ENCODE measurements at places on chromosomes 2 and 18. TPM values are rescaled to one million over a fixed set of nuclear protein-coding genes. Genes with fewer than 3 reads are reported as not detected.

The POTEC gene
- total RNA-seq, result not detected

The PRKCE gene
- 1.5 TPM for total RNA-seq

The SCTR gene
- 0.49 TPM for total RNA-seq

The KIF3C gene
- total RNA-seq, result 42.9 TPM

The NT5DC4 gene
- not detected for total RNA-seq

GRCh38 chr2:30500699-30501098 lies 53.7 kb downstream of the LCLAT1 start:
- peak overlapping the region; percentile 22 for H3K4me3 ChIP-seq
- no peak overlapping the region for H3K27ac ChIP-seq
- H3K27me3 ChIP-seq, result peaks cover 11% of the 10 kb centered on the region
- peaks cover 16% of the 10 kb centered on the region for H3K36me3 ChIP-seq
- peaks cover 6% of the 10 kb centered on the region for H3K4me1 ChIP-seq

DNA sequence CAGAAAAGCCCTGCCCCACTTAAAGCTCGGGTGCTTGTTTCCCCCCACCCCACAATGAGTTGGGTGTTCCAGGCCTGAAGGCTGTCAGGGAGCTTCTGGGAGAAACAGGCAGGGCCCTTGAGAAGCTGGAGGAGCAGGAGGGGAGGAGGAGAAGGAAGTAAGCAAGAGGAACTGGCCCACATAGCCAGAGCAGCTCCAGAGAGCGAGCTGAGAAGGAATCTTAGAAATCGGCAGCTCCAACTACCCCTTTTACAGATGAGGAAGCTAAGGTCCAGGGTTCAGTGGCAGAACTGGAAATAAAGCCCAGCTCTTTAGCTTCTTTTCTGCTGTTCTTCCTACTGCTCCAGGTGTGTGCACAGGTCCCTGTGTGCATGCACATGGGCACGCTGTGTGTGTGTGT lies 12.7 kb upstream of the KCNK3 start:
- peaks cover 22% of the 10 kb centered on the region for H3K27me3 ChIP-seq
- H3K4me1 ChIP-seq, result no peaks in the 10 kb centered on the region
- H3K4me3 ChIP-seq, result no peak overlapping the region
- no peaks in the 10 kb centered on the region for H3K36me3 ChIP-seq

- DNase-seq, result no peak
- no peak overlapping the region for H3K4me3 ChIP-seq
- no peaks in the 10 kb centered on the region for H3K36me3 ChIP-seq
- no peaks in the 10 kb centered on the region for H3K27me3 ChIP-seq
- peaks cover 2% of the 10 kb centered on the region for H3K4me1 ChIP-seq
Observed at GRCh38 chr18:10315522-10315921, 138.9 kb upstream of the APCDD1 start.

GRCh38 chr2:40654346-40654745 lies 202.5 kb upstream of the SLC8A1 start:
- no peak for DNase-seq
- H3K4me3 ChIP-seq, result no peak overlapping the region
- no peaks in the 10 kb centered on the region for H3K36me3 ChIP-seq
- peaks cover 50% of the 10 kb centered on the region for H3K27me3 ChIP-seq

GRCh38 chr2:101106453-101107181 lies 44.6 kb downstream of the TBC1D8 start:
- no peaks in the 10 kb centered on the region for H3K36me3 ChIP-seq
- no peak for DNase-seq
- H3K27me3 ChIP-seq, result no peaks in the 10 kb centered on the region
- H3K4me1 ChIP-seq, result no peaks in the 10 kb centered on the region

DNA sequence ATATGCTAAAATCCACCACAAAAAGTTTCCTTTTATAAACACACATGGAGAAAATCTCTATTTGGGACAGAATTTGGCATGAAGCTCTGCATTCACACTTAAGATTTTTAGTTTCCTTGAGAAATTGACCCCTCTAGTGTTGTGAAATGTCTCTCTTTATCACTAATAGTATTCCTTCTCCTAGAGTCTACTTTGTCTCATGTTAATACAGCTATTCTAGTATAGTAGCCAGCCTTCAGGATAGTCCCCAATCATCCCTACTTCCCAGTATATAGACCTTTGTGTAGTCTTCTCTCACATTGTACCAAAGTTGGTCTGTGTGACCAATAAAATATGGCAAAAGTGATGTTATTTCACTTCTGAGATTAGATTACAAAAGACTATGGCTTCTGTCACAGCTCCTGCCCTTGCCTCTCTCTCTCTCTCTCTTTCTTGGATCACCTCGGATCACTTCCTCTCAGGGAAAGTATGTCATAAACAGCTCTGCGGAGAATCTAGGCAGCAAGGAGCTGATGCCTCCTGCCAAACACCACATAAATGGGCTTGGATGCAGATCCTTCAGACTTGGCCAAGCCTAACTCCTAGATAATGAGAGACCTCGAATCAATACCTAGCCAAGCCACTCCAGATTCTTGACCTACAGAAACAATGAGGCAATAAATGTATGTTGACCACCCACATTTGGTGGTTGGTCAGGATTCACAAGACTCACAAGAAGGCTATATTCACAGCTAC lies 59.7 kb upstream of the NABP1 start:
- DNase-seq, result no peak
- H3K4me1 ChIP-seq, result peaks cover 4% of the 10 kb centered on the region
- H3K4me3 ChIP-seq, result no peak overlapping the region
- H3K27me3 ChIP-seq, result no peaks in the 10 kb centered on the region

DNA sequence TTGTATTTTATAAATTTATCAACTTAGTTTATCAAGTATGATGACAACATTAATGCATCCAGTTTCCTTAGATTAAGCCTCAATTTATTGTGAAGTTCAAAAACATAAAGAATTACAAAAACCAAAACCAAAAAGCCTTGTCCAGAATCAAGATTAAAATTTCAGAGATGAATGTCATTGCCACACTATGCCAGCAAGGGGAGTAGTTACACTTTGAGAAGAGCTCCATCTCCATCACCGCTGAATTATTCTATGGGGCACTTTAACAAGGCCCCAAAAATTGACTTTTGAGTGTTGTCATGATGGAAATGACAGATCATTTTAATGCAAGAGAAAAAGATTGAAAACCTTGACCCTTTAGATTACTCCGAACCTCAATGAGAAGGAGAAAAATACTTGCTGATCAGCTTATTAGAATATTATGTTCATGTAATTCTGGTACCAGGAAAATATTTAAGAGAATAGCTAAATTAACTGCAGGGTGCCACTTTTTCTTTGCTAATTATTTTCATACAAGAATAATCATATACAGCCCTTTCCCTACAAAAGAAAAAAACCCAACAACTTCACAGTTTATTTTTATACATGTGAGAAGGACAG lies 152.5 kb upstream of the AQP4 start:
- no peak for DNase-seq
- H3K27me3 ChIP-seq, result no peaks in the 10 kb centered on the region
- no peaks in the 10 kb centered on the region for H3K4me1 ChIP-seq
- no peak overlapping the region for H3K27ac ChIP-seq

GRCh38 chr2:190940454-190940853 lies 59.8 kb downstream of the GLS start:
- no peak for DNase-seq
- H3K36me3 ChIP-seq, result peaks cover 8% of the 10 kb centered on the region
- no peak overlapping the region for H3K4me3 ChIP-seq
- no peaks in the 10 kb centered on the region for H3K27me3 ChIP-seq
- no peaks in the 10 kb centered on the region for H3K4me1 ChIP-seq

GRCh38 chr18:21051620-21052019 lies 60.0 kb downstream of the ROCK1 start:
- no peaks in the 10 kb centered on the region for H3K4me1 ChIP-seq
- no peak overlapping the region for H3K27ac ChIP-seq
- no peaks in the 10 kb centered on the region for H3K36me3 ChIP-seq
- no peak for DNase-seq

- no peak overlapping the region for H3K4me3 ChIP-seq
- no peaks in the 10 kb centered on the region for H3K36me3 ChIP-seq
- no peak for DNase-seq
Observed at GRCh38 chr2:42503291-42503690, 9.5 kb upstream of the KCNG3 start.

- DNase-seq, result no peak
- H3K4me3 ChIP-seq, result no peak overlapping the region
- no peaks in the 10 kb centered on the region for H3K4me1 ChIP-seq
- H3K36me3 ChIP-seq, result no peaks in the 10 kb centered on the region
- H3K27me3 ChIP-seq, result no peaks in the 10 kb centered on the region
Observed at GRCh38 chr2:46653539-46653938, 174.2 kb downstream of the TMEM247 start.

DNA sequence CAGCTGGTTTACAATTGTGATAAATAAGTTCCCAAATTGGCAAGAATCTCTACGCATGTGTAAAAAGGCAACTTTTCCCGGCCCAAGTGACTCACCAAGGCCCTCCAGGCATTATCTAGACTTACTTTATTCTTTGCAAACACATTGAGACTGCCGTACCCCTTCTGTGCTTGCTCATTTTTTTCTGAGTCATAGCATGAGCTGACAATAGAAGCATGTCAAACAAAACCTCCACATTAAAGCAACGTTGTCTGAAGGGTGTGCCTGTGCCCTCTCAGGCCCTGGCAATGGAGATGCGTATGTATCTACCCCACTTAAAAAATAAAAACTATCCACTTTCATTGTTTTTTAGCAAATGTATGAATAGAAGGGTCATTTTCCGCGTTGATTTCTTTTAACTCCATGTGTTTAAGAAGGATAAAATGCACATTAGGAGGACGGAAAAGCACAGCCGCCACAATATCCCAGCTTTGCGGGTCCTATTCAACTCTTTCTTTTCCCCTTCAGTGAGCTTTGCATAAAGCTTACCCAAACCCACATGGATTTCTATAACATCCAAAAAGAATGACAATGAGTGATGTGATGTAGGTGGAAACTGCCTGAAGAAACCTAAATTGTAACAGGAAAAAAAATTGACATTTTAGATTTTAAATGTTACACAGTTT lies 298.2 kb downstream of the CDCA7 start:
- no peak overlapping the region for H3K4me3 ChIP-seq
- no peaks in the 10 kb centered on the region for H3K27me3 ChIP-seq
- DNase-seq, result no peak

DNA sequence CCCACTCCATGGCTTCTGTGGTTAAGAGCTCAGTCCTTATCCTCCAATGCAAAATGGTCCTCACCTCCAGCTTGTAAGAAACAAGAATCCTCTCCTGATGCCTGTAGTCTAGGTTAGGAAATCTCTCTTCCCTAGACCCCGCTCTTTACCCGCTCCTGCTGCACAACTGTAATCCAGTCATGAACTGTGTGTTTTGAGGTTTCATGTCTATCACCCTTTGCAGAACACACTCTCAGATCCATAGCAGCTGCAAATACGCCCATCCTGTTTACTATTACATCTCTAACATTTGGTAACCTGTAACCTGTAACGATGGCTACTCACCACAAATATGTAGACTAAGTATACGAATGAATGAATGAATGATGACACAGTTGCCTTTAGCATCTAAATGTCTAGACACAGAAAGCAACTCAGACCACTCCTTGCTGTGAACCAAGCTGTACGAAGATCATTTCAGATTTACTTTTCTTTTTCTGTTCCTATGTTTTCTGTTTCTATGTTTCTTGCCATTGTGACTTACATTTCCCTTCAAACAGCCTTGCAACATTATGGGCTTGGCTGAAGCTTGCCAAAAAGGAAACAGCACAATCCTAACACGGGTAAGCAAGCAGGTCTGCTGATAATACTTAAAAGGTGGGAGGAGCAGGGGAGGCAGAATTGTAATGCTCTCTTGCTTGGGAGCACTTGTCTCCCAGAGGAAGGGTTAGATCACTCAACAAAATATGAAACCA lies 53.7 kb downstream of the EPHA4 start:
- no peak overlapping the region for H3K27ac ChIP-seq
- H3K4me3 ChIP-seq, result no peak overlapping the region
- no peak for DNase-seq
- H3K27me3 ChIP-seq, result no peaks in the 10 kb centered on the region
- H3K36me3 ChIP-seq, result peaks cover 18% of the 10 kb centered on the region

GRCh38 chr2:56801770-56802169 lies 618.0 kb downstream of the CCDC85A start:
- no peaks in the 10 kb centered on the region for H3K27me3 ChIP-seq
- no peak overlapping the region for H3K27ac ChIP-seq
- no peaks in the 10 kb centered on the region for H3K36me3 ChIP-seq
- no peak for DNase-seq

- H3K27me3 ChIP-seq, result no peaks in the 10 kb centered on the region
- H3K4me3 ChIP-seq, result no peak overlapping the region
- H3K36me3 ChIP-seq, result no peaks in the 10 kb centered on the region
- no peak overlapping the region for H3K27ac ChIP-seq
- H3K4me1 ChIP-seq, result no peaks in the 10 kb centered on the region
- DNase-seq, result no peak
Observed at GRCh38 chr18:64519201-64519600, 370.3 kb upstream of the LINC00305 start.

- no peak overlapping the region for H3K4me3 ChIP-seq
- no peaks in the 10 kb centered on the region for H3K4me1 ChIP-seq
- no peak for DNase-seq
- H3K27me3 ChIP-seq, result no peaks in the 10 kb centered on the region
- H3K36me3 ChIP-seq, result no peaks in the 10 kb centered on the region
- H3K27ac ChIP-seq, result no peak overlapping the region
Observed at GRCh38 chr2:137262594-137262993, 497.2 kb downstream of the THSD7B start.

- H3K27ac ChIP-seq, result no peak overlapping the region
- H3K4me1 ChIP-seq, result no peaks in the 10 kb centered on the region
- no peak for DNase-seq
Observed at GRCh38 chr2:192236136-192236535, 41.4 kb upstream of the TMEFF2 start.

DNA sequence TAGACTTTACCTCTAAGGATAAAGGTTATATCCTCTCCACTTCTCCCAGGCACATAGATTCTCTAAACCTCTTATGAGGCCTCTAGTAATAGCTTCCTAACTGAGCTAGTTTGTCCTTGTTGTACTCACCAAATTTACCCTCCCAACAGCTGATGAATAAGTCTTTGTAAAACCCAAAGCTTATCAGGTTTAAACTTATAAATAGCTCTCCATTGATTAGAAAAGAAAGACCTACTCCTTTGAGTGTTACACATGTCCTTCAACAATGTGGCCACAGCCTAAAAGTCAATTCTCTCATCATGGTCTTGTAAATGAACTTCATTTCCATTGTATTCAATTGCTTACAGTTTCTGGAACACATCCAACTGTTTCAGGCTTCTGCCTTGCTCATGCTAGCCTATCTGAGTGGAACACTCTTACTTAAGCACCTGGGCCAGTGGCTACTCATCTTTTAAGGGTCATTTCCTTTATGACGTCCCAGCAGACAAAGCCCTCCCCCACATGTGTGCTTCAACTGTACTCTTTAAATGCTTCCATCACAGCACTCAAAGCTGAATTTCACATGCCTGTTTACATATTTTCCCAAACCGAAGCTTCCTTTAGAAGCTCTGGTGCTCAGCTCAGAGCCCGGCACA lies 131.6 kb downstream of the CDH2 start:
- peak overlapping the region; percentile 2 for H3K4me3 ChIP-seq
- H3K27me3 ChIP-seq, result no peaks in the 10 kb centered on the region
- peaks cover 16% of the 10 kb centered on the region for H3K4me1 ChIP-seq
- H3K27ac ChIP-seq, result peak overlapping the region; percentile 55
- DNase-seq, result no peak

GRCh38 chr18:67520351-67520921 lies 3.9 kb upstream of the DSEL start:
- no peaks in the 10 kb centered on the region for H3K27me3 ChIP-seq
- H3K4me3 ChIP-seq, result no peak overlapping the region
- DNase-seq, result no peak
- H3K27ac ChIP-seq, result no peak overlapping the region
- no peaks in the 10 kb centered on the region for H3K4me1 ChIP-seq
